Ureter (tissue), 1 donor: ENCODE measurements at places on chromosomes 4 and X. TPM values are rescaled to one million over a fixed set of nuclear protein-coding genes. Genes with fewer than 3 reads are reported as not detected.

Gene ZNF595
- total RNA-seq: 33.8 TPM

Gene GAGE13
- not detected for total RNA-seq

Gene SATL1
- total RNA-seq: not detected

Gene ARMCX4
- total RNA-seq: 29.8 TPM

Gene SLC38A5
- total RNA-seq: 25.3 TPM

Gene TMPRSS11B
- total RNA-seq: not detected

Gene TLR10
- 0.10 TPM for total RNA-seq

Gene METTL14
- 62.2 TPM for total RNA-seq

Gene STAP1
- total RNA-seq: 0.65 TPM

Gene LGI2
- total RNA-seq: 1.5 TPM

Gene JCHAIN
- total RNA-seq: 374 TPM

Gene SCML2
- total RNA-seq: 1.2 TPM

DNA sequence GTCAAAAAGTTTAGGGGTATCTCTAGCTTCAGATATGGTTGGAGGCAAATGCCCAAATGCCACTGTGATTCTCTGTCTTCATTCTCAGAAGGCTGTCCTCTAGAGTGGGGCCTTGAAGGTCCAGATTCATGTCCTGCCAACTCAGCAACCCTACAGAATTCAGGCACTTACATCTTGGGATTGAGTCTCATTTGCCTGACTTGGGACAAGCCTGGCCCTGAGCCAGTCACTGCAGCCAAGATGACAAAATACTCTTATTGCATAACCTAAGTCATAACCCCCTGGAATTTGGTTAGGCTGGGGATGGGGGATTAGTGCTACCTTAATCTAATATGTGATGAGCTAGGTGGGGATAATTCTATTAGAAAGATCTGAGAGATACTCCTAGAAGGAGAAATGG lies 100.5 kb downstream of the AREG start:
- no peak for DNase-seq

DNA sequence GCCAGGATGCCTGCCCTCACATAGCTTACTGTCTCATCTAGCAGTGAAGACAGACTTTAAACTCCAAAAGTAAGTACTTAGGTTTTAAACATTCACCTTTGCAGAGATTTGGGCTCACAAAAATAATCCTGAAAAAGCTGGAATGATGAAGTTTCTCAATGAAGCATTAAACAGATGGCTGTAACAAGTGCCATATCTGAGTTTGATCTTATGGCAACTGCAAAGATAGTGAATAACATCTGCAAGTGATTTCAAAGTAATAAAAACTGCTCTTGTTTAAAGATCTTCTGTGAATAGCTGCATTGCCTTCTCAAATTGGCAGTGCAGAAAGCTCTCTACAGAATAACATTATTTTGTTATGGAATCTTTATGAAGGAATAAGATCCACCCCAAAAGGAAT lies 271.2 kb upstream of the SMIM31 start:
- DNase-seq: no peak

DNA sequence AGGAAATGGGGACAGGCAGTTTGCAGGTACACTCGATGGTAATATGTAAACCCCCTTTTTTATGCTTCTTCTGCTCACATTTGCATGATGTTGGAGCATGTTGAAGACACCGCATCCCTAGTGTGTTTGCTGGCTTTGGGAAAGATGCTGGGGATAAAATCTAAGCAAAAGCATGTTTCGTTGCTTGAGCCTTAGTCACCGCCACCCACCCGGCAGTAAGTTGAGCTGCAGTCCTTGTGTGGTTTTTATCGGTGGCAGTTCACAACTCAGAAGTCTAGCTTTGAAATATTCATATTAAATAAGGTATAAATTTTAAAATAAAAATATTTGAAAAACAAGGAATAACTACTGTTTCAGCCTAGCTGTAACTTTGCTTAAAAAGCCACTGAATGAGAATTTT lies 21.7 kb upstream of the MND1 start:
- DNase-seq: no peak

- no peak for DNase-seq
Measured at GRCh38 chr4:20095805-20096541, 155.7 kb upstream of the SLIT2 start.

DNA sequence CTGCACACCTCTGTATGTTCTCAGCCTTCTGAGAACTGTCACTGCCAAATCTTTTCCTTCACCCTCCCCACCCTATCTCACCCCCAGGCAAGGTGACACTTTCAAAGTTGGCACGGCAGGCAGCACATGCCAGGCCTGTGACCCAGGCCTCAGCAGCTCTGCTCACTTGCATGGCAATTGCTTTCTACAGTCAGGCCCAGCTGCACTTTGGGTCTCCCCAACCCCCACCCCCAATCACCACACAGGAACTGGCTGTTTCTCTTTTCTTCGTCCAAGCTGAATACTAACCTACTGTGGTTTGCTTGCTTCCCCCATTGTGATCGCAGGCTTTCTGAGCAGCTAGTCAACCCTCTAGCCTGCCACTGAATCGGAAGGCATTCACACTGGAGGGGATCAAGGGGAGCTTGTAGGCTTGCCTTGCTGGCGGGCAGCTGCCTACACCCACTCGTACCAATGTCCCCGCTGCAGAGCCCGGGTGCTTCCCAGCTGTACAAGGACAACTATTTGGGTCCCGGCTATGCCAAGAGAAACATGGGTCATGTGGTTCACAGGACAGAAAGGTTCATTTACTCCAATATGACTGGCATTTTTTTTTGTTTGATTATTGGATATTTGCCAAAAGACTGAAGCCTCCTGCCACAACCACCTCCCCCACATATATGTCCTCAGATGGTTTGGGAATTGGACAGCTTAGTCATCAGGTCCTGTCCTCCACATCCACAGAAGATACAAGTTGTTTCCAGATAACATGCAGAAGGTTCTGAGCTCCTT lies 28.1 kb downstream of the SLC25A43 start:
- DNase-seq: no peak

DNA sequence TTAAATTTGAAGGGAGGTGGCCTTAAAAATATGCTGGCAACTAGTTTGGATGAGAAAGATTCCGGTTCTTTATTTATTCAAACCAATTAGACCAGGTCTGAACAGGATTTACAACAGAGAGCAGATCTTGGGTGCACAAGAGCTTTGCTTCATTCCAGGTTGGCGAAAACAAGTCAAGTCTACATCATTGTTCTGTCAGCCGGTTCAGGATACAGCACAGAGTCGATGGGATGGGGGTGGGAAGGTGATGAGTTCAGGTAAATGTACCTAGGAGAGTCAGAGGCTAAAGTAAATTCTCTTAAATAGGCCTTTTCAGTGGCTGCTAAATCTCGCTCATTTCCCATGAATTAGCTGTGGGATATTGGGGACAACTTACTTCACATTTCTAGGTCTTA lies 882 bp upstream of the STIM2 start:
- no peak for DNase-seq

GRCh38 chr4:35229021-35229420 lies 1015.3 kb downstream of the ARAP2 start:
- no peak for DNase-seq

DNA sequence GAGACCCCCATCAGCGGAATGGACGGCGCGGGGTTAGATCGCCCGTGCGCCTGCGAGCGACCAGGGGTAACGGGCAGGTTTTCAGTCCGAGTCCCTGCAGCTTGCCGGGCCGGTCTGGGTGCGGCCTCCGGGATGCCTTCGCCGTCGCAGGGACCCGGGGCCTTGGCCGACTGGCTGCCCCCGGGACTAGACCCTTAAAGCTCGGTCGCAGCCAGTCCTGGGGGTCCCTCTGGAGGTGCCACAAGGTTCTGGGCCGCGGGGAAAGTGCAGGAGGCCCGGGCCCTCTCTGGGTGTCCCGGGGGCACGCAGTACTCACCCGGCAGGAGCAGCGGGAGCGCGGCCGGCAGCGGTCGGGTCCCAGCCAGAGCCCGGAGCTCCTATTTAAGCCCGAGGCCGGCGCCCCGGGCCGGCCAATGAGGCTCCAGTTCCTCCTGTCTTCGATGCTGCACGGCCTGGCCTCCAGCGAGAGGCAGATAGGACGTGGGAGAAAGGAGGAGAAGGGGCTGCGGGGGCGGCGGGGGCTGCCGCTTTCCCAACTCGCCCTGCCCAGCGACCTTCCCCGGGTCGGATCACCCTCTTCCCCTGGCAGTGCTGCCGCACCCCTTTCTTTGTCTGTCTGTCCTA lies at the start of gene SPON2:
Gene SPON2, minus strand, starts transcription at position 356 of the 624 bp plus-strand sequence.
- no peak for DNase-seq

DNA sequence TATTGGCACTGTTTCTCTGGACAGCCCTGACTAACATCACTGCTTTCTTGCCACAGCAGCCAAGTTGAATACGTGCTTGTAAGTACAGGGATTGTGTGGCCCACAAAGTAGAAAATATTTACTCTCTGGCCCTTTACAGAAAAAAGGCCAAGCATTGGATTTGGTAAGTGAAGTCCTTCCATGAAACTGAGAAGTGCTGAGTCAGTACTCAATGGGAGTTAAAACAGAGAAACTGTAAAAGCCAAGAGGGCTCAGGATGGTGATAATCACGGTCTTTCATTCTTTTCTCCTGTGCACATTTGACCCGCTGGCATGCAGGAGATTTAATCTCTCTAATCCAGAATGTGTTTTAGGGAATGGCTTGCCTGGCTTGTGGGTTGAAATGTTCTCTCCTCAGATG lies 46.1 kb downstream of the TBL1X start:
- no peak for DNase-seq

- no peak for DNase-seq
Measured at GRCh38 chr4:139146926-139147629, 29.9 kb downstream of the ELF2 start.

DNA sequence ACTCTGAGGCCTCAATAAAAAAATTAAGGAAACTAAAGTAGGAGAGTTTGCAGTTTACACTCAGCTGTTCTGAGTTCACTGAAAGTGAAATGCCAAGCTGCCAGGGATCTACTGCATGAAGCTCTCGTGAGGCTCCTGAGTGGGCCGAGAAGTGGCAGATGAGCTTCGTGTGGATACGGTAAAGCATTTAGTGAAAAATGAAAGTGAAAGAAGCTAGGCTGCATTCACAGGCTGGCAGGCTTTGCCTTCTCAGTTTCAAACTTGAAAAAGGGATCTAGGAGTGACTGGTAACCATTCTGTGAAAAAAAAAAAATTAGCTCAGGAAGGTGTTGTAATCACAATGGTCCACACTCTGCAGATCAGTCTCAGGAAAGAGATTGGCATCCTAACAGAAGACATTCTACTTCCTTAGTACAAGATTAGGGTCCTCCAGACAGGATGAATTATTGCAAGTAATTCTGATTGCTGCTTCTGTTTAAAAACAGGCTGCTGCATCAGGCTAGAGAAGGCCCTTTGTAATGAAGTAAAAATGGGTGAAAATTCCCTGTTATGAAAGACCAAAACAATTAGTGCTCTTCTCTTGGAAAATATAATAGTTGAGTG lies 679.9 kb downstream of the RPA4 start:
- DNase-seq: peak; percentile 43

GRCh38 chr4:118989098-118990080 lies 100.7 kb downstream of the SYNPO2 start:
- DNase-seq: no peak

DNA sequence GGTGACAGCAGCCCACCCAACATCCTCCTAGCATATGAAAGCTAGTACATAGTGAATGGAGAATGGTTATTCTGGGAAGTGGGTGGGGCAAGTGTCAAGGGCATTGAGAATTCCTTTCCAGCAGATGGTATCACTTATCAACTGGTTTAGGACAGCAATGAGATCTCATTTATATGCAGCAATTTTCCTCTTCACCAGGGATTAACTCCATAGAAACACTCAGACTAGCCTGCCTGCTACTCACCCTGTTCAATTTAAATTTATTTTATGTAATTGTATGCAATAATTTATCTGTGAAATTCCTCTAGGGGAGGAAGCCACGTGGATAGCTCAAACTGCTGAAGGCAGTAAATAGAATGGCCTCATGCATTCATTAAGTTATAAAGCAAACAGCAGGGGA lies 101.6 kb upstream of the MID1IP1 start:
- DNase-seq: no peak

DNA sequence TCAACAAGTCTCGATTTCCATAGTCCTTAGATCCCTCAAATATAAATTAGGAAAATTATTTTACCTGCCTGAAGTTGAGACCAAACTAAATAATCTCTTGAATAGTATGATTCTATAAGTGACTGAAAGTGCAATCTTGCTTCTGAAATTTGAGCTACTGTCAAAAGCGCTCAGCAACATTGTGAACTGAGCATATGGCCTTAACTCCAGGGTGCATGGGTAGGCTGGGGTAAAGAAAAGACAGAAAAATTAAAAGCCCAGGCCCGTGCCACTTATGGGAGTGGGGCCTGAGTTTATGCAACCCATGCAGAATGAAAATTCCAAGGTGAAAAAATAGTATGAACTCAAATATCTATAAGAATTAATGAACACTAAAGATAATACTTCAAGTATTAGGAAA lies 9.8 kb downstream of the PGRMC2 start:
- DNase-seq: no peak

- no peak for DNase-seq
Measured at GRCh38 chr4:89324671-89325070, 17.1 kb upstream of the GPRIN3 start.

- DNase-seq: no peak
Measured at GRCh38 chr4:61200187-61200915, at the start of gene ADGRL3. ADGRL3 (plus strand) TSS chr4:61200326.

- DNase-seq: no peak
Measured at GRCh38 chrX:118566359-118566758, 70.7 kb downstream of the DOCK11 start.

GRCh38 chr4:18568600-18568999 lies 547.0 kb upstream of the LCORL start:
- DNase-seq: no peak

GRCh38 chrX:120429776-120430540 lies 39.1 kb downstream of the LAMP2 start:
- no peak for DNase-seq

DNA sequence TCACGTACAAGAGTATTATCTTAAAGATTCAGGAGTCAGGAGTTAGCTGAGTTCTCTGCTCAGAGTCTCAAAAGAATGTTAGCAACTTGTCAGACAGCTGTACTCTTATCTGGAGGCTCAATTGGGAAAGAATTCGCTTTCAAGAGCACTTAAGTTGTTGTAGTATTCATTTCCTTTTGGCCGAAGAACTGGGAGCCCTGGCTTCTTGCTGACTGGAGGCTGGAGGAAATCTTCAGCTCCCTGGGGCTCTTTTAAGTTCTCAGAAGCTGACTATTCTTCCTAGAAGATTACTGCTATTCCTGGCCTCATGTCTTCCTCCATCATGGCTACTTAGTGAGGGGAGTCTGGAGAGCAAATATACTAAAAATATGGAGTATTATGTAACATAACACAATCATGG lies 587.2 kb downstream of the EPHA5 start:
- DNase-seq: no peak

GRCh38 chr4:72348701-72349100 lies 220.3 kb downstream of the ADAMTS3 start:
- DNase-seq: no peak

- DNase-seq: no peak
Measured at GRCh38 chrX:96052078-96052477, 632.6 kb upstream of the DIAPH2 start.

DNA sequence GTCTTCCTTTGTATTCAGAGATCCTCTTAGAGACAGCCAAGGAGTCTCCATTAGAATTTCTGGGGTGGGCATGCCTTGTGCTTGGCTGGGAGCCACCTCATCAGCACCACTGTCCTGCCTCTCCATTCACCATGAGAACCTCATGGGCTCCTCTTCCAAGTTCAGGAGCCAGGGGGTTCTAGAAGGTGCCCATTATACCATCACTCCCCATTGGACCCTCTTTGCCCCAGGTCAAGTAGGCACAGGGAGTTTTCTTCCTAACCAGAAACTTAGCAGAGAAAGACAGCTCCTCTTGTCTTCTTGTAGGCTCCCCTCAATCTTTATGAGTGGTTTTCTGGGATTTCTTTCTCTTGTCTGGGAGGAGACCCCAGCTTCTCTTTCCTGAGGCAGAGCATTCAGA lies 31.1 kb downstream of the ASMT start:
- DNase-seq: no peak
